CD4-positive, alpha-beta T cell treated with Interleukin-15 for 4 hours (primary cell): ENCODE measurements at places on chromosomes 5 and 9.

- no peak for DNase-seq
These were observed 61.8 kb downstream of the ACER2 start for GRCh38 chr9:19470567-19470966.

GRCh38 chr5:322942-323879 is 1.7 kb downstream of the AHRR start:
- no peak for DNase-seq

GRCh38 chr9:129224618-129225489 is 46.8 kb upstream of the IER5L start:
- no peak for DNase-seq

DNA sequence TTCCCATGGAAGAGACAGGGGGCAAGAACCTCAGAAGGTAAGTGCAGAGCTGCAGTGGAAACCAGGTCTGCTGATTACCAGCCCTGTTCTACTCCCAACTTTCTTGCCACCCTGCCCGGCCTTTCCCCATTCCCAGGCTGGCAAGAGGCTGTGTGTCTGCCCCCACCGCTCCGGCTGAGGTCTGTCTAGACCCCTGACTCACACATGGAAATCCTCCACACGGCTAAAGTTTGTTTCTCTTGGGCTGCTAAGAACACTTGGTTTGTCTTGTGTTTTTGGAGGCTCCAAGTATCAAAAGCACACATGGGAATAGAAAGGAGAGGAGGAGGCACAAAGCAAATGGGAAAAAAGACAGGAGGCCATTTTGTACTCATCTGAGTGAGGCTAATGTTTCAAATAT is 168.3 kb downstream of the GABBR2 start:
- no peak for DNase-seq

GRCh38 chr9:121246821-121247561 is 21.0 kb upstream of the GSN start:
- no peak for DNase-seq

DNA sequence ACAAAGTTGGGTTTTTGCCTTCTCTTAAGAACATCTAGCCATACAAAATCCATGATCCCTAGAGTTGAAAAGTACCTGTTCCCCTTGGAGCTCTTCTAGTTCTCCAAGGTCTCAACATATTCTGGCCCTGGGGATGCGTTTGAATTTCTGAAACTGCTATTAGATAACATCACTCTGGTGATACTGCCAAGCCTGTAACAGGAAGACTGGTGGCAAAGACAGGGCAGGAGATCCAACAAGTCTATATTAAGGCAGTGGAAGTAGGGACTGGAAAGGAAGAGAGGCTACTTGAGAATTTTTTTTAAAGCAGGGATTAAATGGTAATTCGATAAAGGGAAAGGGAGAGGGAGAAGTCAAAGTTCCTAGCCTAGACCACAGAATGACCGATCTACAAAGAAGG is 211.5 kb downstream of the TSSK1B start:
- no peak for DNase-seq

- no peak for DNase-seq
These were observed 153.7 kb upstream of the EGFLAM start for GRCh38 chr5:38104497-38105230.

DNA sequence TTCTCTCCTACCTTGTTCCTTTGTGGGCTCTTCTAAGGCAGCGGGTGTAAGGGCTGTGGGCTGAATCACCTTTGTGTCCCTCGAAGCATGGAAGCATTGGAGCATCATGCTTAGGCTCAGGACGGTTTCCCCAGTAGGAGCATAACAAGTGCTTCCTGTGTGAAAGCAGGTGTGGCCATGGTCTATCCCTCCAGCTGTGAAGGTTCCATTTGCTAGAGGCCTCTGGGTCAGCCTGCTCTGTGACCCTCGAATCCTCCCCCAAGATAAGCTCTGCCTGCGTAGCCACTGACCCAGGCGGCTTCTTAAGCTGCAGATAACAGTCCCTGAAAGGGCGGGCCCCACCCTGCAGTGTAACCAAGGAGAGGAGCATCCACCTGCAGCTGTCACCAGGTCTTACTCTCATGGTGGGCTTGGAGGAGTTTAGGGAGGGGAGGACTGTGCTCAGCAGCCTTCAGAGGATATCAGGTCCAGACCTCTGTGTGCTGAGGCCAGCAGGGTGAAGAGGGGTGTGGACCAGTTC is 8.4 kb upstream of the NDST1 start:
- DNase-seq = no peak

GRCh38 chr5:32076699-32077695 is 97.1 kb downstream of the GOLPH3 start:
- DNase-seq = peak; percentile 25
